ENCODE measurements at places on chromosomes 3 and 15. TPM values are rescaled to one million over a fixed set of nuclear protein-coding genes. Genes with fewer than 3 reads are reported as not detected.

- H3K36me3 ChIP-seq: no peaks in the 10 kb centered on the region
- no peak for DNase-seq
- peaks cover 6% of the 10 kb centered on the region for H3K4me1 ChIP-seq
- peak overlapping the region; percentile 82 for H3K4me3 ChIP-seq
Observed at GRCh38 chr3:138936741-138937689, 9.9 kb downstream of the FOXL2 start.

- no peak for DNase-seq
- H3K4me3 ChIP-seq: peak overlapping the region; percentile 90
- no peaks in the 10 kb centered on the region for H3K4me1 ChIP-seq
- H3K36me3 ChIP-seq: peaks cover 3% of the 10 kb centered on the region
- no peak overlapping the region for H3K27ac ChIP-seq
Observed at GRCh38 chr15:45376967-45377608, 1.3 kb downstream of the GATM start.

Gene COL6A6
- 6.3 TPM for total RNA-seq

DNA sequence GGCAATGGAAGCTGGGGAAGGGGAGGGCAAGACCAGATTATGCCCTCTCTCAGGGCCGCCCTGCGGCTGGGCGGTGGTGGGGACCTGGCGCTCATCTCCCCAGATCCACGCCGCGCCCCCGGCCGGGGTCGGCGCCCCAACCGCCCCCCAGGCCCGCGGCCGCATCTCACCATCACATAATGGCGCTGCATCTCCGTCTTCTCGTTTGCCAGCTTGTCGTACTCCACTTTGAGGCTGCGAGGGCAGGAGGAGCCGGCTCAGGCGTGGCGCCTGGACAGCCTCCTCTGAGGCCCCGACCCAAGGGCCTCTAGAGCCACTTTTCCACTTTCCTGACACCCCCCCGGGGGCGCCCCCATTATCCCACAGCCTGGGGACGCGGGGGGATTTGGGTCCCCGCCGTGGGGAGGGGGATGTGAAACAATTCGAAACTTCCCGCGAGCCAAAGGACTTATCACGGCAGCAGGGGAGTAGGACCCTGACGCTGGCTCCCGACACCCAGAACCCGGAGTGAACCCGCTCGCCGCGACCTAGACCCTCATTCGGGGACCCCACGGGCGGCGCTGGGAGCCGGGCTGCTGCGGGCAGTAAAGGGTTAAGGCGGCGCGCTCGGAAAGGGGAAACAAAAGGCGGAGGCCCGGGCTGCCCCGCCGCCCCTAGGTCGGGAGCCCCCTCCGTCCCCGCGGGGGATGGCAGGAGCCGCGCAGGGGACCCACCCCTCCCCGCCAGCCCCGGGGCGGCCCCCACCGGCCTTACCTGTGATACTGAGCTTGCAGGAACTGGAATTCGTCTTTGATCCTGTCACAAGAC lies 2.1 kb downstream of the TLE3 start:
- peak overlapping the region; percentile 97 for H3K4me3 ChIP-seq
- H3K36me3 ChIP-seq: peaks cover 22% of the 10 kb centered on the region
- DNase-seq: peak; percentile 79
- H3K27me3 ChIP-seq: no peaks in the 10 kb centered on the region
- H3K27ac ChIP-seq: peak overlapping the region; percentile 95

Gene STRIT1
- not detected for total RNA-seq

Gene ACAP2
- total RNA-seq: 36.6 TPM

GRCh38 chr3:171249245-171249644 lies 211.0 kb downstream of the TNIK start:
- no peak overlapping the region for H3K27ac ChIP-seq
- no peak overlapping the region for H3K4me3 ChIP-seq
- peaks cover 19% of the 10 kb centered on the region for H3K27me3 ChIP-seq
- no peak for DNase-seq
- H3K4me1 ChIP-seq: no peaks in the 10 kb centered on the region

DNA sequence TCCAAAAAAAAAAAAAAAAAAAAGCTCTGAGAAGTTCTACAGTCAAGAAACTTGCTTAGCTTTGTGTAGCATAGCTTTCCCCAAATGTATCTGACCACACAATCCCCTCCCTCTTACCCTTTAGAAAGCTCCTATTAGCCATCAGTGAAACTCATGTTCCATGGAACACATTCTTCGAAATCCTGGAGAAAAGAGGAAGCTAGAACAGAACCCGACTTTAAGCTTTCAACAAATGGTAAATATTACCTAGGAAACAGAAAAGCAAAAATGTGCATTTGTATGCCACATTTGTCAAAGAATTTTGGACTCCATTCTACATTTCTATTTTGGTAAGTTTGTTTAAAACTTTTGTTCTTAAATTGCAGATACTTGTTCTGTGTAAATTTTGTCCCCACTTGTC lies 17.4 kb upstream of the CRTC3 start:
- H3K4me1 ChIP-seq: no peaks in the 10 kb centered on the region
- no peaks in the 10 kb centered on the region for H3K27me3 ChIP-seq
- no peak overlapping the region for H3K27ac ChIP-seq
- DNase-seq: no peak
- H3K4me3 ChIP-seq: no peak overlapping the region

DNA sequence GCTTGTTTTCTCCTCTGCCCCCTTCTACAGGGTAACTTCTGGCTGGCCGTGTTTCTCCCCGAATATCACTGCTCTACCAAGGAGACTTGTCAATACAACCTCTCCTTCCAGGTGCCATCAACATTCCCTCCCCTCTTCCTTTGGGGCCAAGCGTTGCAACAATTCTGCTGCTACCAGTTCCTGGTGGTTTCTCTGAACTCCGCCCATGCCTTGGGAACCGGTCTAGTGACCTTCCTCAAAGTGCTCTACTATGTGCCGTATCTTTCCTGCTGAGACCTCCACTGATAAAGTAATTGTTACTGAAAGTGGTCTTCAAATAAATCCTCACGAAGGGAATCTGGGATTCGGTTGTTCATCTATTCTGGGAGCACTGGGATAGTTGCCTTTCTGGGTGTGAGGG lies 26.2 kb downstream of the PCSK6 start:
- H3K4me1 ChIP-seq: peaks cover 13% of the 10 kb centered on the region
- H3K27ac ChIP-seq: peak overlapping the region; percentile 22
- peaks cover 19% of the 10 kb centered on the region for H3K27me3 ChIP-seq

Gene IQCH
- 1.00 TPM for total RNA-seq

Gene ESYT3
- 2.0 TPM for total RNA-seq

GRCh38 chr15:69071260-69071659 lies 56.8 kb downstream of the NOX5 start:
- no peaks in the 10 kb centered on the region for H3K36me3 ChIP-seq
- no peak overlapping the region for H3K4me3 ChIP-seq
- no peak overlapping the region for H3K27ac ChIP-seq
- peaks cover 12% of the 10 kb centered on the region for H3K4me1 ChIP-seq

Data from type B pancreatic cell (in vitro differentiated cells).